ENCODE measurements at places on chromosomes 13 and 19. TPM values are rescaled to one million over a fixed set of nuclear protein-coding genes. Genes with fewer than 3 reads are reported as not detected.

DNA sequence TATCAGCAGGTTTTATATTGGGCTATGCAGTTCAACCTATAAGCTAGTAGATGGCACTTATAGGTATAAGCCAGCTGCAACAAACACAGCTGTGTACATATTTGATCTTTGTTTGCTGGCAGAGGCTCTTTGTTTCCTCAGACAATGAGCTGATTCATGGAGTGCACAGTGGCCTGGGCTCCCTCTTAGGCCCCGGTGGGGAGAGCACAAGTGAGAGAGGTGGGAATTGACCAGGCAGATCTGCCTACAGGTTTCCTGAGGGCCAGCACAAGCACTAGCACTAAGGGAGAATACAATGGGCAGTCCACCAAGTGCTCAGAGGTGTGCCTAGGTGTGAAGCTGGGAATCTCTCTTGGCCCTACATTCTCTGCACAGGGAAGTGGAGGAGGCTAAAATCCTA lies 1390.7 kb downstream of the SLITRK5 start:
- no peak for DNase-seq

GRCh38 chr13:90447734-90448101 lies 899.8 kb upstream of the MIR17HG start:
- no peak for DNase-seq

The KIR3DL1 gene
- total RNA-seq = not detected

The ZNF555 gene
- total RNA-seq = 20.3 TPM

All from occipital lobe (tissue), 3 donors.